Foreskin keratinocyte (primary cell): ENCODE measurements at places on chromosomes 12 and 14. TPM values are rescaled to one million over a fixed set of nuclear protein-coding genes. Genes with fewer than 3 reads are reported as not detected.

PTGDR gene
- total RNA-seq: not detected in 2 replicates

SPIC gene
- not detected in 2 replicates for total RNA-seq

LRTM2 gene
- total RNA-seq: not detected in 2 replicates

TMPRSS12 gene
- not detected in 2 replicates for total RNA-seq
